ENCODE measurements at places on chromosomes 2 and 18. TPM values are rescaled to one million over a fixed set of nuclear protein-coding genes. Genes with fewer than 3 reads are reported as not detected.

Gene UPP2
- not detected for total RNA-seq

Gene UGT1A1
- total RNA-seq = 3.2 TPM

Gene CFC1
- not detected for total RNA-seq

Gene IL1RL2
- 2.4 TPM for total RNA-seq

Gene EGR4
- total RNA-seq = 2.2 TPM
